ENCODE measurements at places on chromosomes 5 and 9.

GRCh38 chr5:179199246-179199645 lies 139.1 kb downstream of the ZNF354C start:
- DNase-seq = no peak

- no peak for DNase-seq
Measured at GRCh38 chr5:56212130-56212879, 20.8 kb downstream of the ANKRD55 start.

GRCh38 chr5:155884041-155884440 lies 442.9 kb upstream of the SGCD start:
- DNase-seq = no peak

DNA sequence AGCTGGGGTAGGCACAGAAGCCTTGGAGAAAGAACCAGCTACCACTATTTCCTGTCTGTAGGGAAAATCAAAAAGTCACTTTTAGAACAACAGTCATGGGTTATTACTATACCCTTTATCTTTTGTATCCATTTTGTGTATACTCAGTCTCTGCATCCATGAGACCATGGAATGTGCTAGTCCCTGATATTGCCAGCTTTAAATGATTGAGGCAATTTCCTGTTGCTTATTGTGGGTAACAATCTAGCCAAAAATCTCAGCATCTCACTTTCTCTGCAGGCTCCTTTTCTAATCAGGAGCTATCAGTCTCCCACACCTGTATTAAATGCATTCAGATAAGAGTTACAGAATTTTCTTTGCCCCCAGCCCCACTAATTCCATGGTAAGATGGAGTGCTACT lies 968 bp upstream of the KDM3B start:
- no peak for DNase-seq

- peak; percentile 34 for DNase-seq
Measured at GRCh38 chr9:113151696-113152630, 1.2 kb downstream of the SLC31A2 start.

GRCh38 chr9:137333016-137333671 lies 31.1 kb upstream of the NRARP start:
- no peak for DNase-seq

GRCh38 chr9:112050544-112051475 lies 124.3 kb downstream of the SUSD1 start:
- DNase-seq = no peak

DNA sequence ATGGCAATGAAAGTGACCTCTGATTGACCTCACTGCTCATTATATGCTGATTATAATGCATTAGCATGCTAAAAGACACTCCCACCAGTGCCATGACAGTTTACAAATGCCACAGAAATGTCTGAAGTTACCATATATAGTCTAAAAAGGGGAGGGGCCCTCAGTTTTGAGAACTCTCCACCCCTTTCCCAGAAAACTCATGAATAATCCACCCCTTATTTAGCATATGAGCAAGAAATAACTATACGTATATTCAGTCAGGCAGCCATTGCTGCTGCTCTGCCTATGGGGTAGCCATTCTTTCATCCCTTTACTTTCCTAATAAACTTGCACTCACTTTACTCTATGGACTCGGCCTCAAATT lies 163.1 kb downstream of the ESM1 start:
- DNase-seq = no peak

DNA sequence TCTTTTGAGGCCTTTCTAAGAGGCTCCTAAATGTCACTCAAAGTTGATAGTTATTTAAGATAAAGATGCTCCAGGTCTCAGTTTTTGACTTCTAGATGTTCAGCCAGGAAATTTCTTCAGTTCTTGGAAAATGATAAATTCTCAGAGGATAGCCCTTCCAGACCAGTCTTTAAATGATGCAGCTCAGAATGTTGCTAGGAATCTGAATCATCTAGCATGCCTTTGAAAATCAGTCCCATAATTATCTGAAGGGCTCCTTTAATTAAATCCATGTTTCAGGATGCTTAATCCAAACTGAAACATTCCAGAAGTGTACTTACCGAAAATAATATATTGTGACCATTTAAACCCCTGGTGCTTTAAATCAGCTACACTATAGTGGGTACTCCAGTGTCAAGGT lies 107.5 kb upstream of the FBN2 start:
- no peak for DNase-seq

GRCh38 chr5:45411971-45412612 lies 284.1 kb downstream of the HCN1 start:
- DNase-seq = no peak

DNA sequence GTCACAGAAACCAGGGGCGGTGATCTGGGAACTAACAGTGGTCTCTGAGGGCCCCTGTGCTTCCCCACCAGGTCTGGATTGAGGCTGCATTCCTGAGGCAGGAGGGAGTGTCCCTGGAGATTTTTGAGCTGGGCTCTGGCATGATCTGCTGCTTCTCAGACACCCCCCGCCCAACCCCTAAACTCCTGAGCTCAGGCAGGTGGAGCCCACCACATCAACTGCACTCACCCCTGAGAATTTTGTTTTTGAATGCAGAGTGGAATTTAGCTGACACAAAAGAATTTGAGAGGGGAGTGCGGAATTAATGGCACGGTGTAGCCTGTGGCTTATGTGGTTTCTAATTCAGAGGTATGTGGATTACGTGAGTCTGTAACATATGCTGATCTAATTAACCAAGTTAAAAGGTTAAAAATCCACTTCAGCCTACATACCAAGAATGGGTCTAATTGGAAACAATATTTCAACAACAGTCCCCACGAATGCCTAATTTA lies 23.9 kb upstream of the CTSL start:
- DNase-seq = no peak

DNA sequence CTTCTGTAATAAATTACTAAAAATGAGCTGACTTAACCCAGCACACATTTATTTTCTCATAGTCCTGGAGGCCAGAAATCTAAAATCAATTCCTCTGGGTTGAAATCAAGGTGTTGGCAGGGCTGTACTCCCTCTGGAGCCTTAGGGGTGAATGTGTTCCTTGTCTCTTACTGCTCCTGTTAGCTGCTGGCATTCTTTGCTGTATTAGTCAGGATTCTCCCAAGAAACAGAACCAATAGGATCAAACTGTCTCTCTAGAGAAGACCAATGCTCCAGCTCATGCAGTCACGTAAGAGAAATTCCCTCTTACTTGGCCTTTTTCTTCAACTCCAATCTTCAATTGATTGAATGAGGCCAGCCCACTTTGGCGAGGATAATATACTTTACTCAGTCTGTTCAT lies 15.3 kb upstream of the CD180 start:
- DNase-seq = no peak

DNA sequence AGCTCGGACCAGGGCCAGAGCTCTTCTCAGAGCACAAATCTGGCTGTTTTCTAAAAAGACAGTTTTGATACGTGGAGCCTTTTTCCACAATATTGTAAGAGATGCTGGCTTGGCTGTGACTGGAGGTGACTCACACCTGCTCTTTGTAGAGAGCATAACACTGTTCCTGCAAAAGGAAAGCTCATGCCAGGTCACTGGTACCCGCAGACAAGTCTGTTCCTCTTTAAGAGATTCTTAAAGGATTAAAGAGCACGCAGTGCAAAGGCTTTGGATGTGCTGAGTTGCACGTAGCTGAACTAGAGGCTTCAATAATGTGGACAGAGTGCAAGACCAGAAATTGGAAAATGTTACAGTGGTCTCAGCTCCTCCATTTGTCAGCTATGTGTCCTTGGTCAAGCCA lies 19.0 kb downstream of the ACTL7B start:
- DNase-seq = no peak

DNA sequence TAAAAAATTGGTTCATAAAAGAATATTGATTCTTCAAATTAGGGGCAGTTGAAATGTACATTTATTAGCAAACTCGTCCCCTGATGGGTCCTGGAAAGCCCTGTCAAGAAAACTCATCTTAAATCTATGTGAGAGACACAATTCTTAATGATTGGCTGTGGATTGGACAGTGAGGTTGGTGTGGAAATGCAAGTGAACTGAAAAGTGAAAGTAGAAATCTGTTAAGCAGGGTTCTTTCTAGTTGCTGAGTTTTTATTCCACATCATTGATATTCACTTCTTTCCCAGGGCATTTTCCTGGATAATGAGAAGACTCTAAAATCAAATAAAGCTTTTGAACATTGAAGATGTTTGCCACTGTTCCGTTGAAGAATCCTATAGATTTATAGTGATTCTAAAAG lies 292.4 kb downstream of the MAST4 start:
- DNase-seq = no peak

- no peak for DNase-seq
Measured at GRCh38 chr9:121566481-121567465, 67.1 kb upstream of the GGTA1 start.

DNA sequence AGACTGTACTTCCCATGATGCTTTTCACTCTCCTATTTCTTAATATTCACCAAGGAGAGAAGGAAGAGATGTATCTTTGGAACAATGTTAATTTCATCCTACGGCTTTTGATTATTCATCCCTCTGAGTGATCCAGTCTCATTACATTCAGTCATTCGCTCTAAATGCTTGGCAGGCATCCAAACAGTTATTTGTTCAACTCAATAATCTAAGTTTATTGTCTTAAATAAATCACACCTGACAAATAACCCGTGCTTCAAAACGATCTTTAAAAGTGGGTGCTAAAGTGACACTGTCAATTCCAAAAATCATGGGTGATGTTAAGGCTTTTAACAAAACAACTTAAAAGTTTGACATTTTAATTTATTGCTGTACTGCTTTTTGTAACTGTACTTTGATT lies 233.1 kb downstream of the RASEF start:
- DNase-seq = no peak

GRCh38 chr5:17258431-17258830 lies 41.0 kb downstream of the BASP1 start:
- no peak for DNase-seq

DNA sequence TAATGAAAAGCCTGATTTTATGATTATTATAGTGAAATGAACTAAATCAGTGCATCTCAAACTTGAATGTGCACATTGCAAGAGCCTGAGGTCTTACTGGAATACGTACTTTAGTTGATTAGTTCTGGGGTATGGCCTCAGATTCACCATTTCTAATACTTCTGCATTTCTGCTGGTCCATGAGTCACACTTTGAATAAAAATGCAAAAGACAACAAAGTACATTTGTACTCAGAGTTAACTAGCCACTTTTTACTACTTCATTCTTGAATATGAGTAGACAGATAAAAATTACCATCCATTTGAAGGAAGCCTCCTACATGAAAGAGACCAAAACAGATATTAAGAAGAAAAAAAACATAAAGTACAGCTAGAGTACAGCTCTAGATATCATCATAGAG lies 27.1 kb upstream of the PRR16 start:
- no peak for DNase-seq

DNA sequence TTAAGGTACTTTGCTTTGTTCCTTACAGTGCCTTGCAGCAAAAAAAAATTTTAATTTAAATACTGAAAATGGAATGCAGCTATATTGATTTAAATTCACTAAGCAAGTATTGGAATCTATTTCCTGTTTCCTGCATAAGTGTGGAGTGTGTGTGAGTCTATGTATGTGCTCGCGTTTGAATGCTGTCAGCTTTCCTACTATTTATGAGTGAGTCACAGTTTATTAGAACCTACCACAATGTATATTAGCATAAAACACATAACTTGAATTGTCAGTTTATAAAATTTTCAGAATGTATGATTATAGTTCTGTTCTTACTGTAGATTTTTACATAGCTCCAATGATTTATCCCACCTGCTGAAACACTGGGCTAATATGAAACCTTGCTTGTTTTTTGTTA lies 302.1 kb downstream of the NR2F1-AS1 start:
- DNase-seq = no peak

DNA sequence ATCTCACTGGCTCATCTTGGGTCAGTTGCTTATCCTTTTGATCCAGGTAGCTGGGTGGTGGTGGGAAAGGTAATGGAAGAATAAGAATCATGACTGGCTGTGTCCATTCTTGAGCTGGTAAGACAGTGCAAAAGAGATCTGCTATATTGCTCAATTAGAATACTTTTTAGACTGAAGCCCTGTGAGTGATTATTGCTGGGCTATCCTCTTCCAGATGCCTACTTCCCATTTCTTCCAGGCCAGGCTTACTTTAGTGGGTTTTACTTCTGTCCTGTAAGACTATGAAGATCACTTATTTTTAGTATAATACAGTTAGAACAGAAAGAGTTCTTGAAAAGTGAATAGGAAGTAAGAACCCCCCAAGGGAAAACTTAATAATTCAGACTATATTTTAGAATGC lies 7.2 kb downstream of the MARCHF6 start:
- DNase-seq = no peak

GRCh38 chr9:98657897-98658296 lies 50.8 kb downstream of the GABBR2 start:
- no peak for DNase-seq

- DNase-seq = no peak
Measured at GRCh38 chr5:179872828-179873575, 14.4 kb upstream of the MRNIP start.

GRCh38 chr5:151449297-151449696 lies 1.9 kb downstream of the SLC36A1 start:
- DNase-seq = no peak

DNA sequence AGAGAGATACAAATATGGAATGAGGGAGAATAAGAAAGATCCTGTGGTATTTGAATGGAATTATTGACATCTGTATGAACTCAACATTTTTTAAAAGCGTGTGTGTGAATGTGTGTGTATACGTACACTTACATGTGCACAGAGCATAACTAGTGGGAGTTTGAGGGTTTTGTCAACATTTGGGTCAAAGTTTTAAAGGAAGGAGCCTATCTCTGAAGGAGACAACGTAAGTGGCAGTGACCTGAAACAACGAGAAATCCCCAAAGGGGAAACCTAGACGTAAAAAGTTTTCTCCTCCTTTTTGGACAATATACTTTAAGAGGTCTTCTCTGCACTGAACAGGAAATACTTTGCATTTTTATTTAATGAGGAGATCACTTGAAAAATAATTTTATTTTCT lies 40.2 kb upstream of the DTWD2 start:
- DNase-seq = no peak

DNA sequence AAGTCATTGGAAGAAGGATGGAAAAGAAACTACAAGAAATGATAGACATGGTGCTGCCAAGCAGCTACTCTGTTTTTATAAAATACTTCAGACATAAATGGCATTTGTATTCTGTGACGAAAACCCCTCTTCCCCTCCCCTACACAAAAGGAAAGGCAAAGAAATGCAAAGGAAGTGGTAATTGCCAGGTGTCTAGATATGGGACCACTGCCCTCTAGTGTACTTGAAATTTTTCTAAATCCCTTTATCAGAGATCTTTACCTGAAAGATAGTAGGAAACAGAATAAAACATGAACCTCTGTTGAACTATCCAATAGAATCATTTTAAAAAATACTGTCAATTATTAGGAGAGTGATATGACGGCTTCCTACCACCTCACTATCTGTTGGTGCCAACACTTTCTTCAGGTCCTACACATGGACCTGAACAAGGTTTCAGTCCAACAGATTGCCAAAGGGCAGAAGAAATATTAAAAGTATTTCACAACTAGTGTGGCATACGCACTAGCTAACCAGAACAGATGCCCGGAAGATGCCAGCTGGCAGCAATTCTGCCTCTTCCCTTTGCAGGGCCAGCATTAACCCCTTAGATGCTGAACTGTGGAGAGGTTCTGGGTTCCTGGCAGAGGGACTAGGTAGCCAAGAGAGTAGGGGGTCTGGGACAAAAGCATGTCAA lies 104.1 kb downstream of the TSSK1B start:
- DNase-seq = no peak
